ENCODE measurements at places on chromosomes 3 and 15.

- DNase-seq = peak; percentile 77
Observed at GRCh38 chr3:128153156-128154041, at the start of gene EEFSEC. EEFSEC (plus strand) TSS chr3:128153481; CDS start chr3:128153508, 27 bp downstream.

DNA sequence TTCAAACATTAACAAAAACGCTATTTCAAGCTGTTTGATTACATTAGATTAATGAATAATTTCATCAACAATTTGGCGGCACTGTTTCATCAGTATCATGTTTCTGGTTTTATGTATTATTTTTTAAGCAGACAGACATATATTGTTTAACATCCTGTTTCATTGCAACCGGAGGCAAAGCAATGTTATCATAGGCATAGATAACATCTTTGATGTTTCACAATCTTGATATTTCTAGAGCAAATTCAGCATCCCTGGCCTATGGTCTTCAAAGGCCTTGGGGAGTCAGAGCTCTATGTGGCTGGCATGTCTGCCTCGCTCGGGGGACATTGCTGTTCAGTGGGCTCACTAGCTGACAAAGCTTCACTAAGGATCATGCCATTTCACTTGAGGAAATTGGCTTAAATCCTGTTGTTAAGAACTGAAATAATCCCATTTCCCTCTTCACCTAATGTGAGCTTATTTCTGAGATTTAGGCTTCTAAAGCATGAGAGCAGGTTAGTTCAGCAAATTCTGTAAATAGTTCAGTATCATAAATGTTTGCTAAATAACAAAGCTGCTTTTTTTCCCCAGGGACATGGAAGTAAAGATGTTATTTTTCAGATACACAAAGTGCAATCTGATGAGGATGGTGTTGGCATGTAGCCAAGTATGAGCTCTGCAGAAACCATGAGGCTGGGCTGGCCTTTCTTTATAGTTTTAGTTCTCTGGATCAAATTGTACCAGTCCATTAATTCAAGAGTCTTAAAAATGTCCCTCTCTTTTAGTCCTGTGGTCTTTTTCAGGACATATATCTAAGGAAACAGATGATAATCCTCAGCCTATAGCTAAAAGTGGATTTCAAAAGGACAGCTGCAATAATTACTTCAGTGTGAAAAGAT is 941.4 kb downstream of the PLOD2 start:
- no peak for DNase-seq

- DNase-seq = no peak
Observed at GRCh38 chr3:4986175-4986781, 7.0 kb downstream of the BHLHE40 start.

DNA sequence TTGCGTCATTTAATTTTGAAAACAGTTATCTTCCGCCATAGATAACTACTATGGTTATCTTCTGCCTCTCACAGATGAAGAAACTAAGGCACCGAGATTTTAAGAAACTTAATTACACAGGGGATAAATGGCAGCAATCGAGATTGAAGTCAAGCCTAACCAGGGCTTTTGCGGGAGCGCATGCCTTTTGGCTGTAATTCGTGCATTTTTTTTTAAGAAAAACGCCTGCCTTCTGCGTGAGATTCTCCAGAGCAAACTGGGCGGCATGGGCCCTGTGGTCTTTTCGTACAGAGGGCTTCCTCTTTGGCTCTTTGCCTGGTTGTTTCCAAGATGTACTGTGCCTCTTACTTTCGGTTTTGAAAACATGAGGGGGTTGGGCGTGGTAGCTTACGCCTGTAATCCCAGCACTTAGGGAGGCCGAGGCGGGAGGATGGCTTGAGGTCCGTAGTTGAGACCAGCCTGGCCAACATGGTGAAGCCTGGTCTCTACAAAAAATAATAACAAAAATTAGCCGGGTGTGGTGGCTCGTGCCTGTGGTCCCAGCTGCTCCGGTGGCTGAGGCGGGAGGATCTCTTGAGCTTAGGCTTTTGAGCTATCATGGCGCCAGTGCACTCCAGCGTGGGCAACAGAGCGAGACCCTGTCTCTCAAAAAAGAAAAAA is 1.2 kb downstream of the B2M start:
- peak; percentile 27 for DNase-seq

DNA sequence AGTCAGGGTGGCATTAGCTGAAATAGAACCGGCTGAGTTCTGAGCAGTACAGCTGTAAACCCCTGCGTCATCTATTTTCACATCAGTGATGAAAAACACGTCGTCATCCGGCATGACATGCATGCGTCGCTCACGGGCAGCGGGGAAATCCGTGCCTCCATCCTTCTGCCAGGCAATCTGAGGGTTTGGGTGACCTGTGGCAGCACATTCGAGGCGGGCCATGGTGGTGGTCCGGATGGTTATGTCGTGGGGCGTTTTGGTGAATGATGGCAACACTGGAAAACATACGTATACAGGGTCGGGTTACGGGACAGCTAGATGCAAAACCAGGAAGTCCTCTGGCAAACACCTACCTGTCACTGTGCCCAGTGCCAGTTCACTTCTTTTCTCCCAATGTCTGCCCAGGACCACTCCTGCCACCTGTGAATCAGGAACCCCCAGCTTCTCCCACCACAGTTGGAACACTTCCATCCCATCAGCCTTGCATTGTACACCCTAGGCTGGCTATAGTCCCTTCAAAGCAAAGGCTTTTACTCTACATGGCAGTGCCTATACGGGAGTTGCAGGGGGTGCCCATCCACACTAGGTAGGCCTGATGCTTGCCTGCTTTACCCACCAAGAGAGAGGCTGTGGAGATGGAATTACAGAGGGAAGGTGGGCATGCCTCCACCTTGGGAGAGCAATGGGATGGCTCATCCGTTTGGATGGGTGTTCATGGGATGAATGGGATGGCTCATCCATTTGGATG is 116.7 kb downstream of the LRIG1 start:
- no peak for DNase-seq

GRCh38 chr3:43043071-43043766 is 62.7 kb downstream of the POMGNT2 start:
- DNase-seq = no peak

GRCh38 chr15:67463488-67463887 is 57.4 kb upstream of the C15orf61 start:
- no peak for DNase-seq

- DNase-seq = no peak
Observed at GRCh38 chr3:139608924-139609323, 68.8 kb downstream of the NMNAT3 start.

DNA sequence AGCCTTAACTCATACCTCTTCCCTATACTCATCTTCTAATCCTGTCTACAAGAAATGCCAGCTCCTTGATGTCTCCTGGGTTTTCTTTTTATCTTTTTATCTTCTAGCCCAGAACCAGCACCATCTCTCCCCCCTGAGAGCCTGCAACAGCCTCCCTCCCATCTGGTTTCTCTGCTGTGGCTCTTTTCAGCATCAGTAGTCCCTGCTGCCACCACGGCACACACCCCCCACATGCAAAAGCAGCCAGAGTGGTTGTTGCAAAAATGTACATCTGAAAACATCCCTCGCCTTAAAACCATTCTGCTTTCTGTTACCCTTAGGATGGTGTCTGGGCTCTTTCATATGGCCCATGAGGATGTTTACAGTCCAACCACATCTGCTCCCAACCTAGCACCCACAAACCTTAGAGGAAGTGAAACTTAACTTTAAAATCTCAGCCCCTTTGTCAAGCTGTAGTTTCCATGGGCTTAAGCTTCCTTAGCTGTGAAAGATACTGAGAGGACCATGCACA is 775 bp downstream of the TTC21A start:
- no peak for DNase-seq

- no peak for DNase-seq
Observed at GRCh38 chr3:27880969-27881892, 159.1 kb upstream of the EOMES start.

DNA sequence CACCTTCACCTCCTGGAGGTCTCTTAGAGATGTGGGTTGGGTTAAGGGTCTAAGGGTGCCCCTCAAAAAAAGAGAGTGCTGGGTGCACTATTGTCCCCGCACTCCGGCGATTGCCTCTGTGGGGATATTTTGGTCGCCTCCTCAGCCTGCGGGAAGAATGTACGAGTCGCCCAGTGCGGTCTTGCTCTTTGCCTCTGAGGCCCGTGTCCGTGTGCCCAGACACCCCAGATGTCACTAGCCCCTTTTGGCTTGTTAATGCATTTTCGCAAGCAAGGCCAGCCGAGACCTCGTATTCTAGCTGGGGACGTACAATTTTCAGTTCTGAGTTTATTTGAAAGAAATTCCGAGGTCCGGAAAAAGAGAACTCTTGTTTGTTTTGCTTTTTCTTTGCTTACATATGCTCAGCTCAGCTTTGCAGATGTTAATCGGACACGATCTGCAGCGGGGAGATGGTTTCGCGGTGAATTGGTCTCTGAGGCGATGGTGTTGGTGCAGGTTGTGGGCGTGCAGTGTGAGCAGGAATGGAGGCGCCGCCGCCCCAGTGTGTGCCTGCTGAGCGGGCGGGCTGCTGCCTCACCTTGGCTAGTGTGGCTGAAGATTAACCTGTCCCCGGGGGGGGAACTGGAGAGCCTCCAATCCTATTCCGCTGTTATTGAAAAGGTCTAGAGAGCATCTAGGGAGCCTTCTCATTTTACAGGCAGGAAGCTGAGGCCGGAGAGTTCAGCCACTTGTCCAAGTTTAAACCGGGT is 1.4 kb downstream of the ST6GAL1 start:
- peak; percentile 69 for DNase-seq

DNA sequence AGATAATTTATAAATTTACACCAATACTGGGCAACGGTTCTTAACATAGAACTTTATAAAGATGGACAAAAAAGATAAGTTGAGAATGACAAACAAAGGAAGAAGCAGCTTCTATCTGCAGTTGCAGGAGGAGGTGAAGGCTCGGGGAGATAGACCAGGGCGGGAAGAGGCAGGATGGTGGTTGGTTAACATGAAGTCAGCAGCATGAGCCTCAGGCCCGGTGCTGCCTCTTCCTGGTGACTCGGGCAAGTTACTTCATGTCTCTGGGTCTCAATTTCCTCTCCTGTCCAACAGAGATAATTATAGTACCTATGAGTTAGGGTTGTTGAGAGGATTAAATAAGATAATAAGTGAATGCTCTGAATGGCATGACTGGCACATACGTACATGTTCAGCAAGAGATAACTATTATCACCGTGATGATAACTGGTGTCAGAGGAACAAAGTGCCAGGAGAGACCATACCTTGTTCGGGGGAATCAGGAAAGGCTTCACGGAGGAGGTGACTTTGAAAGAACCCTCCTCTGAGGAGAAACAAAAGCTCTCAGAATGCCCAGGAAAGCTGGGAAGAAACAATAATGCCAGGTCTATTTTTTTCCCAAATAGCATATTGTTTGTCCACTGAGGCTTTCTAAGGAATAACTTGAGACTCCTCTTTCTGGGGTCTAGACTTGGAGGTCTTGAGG is 4.4 kb downstream of the PAK6 start:
- DNase-seq = no peak

- DNase-seq = no peak
Observed at GRCh38 chr15:22240403-22240802, 160.1 kb downstream of the OR4M2 start.

- DNase-seq = no peak
Observed at GRCh38 chr15:69380100-69380725, 33.9 kb upstream of the KIF23 start.

GRCh38 chr3:22284559-22284958 is 533.5 kb upstream of the ZNF385D start:
- DNase-seq = no peak

DNA sequence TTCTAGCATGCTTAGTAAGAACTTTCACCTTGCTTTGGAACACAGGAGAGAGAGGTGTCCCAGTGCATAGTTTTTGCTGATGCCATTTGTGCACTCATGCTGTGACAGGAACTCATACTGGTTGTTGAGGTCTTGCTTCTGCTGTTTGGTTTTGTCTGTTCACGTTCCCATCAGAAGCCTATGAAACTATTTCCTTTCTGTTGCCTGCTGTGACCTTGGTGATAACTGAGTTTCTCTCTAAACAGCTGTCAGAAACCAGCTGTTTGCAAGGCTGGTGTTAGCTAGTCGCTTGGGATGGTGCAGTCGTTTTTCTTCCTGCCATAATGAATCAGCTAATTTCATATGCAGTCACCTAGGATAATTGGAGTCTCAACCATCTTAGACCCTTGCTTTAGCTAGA is 724.1 kb downstream of the GRM7 start:
- DNase-seq = no peak

GRCh38 chr3:32076566-32076965 is 29.9 kb upstream of the GPD1L start:
- no peak for DNase-seq

DNA sequence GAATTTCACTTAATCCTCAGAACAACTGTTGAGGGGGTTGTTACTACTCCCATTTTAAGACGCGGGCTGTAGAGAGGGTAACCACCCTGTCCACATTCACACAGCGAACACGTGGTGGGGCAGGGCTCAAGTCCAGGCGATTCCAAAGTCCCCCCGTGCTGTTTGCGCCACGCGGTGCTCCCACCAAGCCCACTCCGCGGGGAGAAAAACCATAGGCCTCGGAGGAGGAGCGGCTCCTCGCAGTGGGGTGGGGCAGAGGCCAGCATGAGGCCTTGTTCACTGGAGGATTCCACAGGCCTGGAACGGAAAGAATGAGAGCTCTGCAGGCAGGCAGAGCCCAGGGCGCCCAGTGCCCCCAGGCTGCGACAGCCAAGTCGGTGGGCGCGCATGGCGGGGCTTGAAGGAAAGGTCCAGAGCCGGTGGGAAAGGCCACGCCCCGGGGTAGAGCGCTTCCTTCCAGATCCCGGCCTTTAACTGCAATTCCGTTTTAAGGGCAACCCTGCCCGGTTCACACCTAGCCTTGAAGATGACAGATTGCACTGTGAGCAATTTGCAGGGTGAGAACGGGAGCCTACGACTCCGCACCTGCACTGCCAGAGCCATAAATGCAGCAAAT is 161.8 kb upstream of the TBL1XR1 start:
- DNase-seq = peak; percentile 29

GRCh38 chr3:140540262-140540661 is 137.6 kb upstream of the TRIM42 start:
- no peak for DNase-seq

DNA sequence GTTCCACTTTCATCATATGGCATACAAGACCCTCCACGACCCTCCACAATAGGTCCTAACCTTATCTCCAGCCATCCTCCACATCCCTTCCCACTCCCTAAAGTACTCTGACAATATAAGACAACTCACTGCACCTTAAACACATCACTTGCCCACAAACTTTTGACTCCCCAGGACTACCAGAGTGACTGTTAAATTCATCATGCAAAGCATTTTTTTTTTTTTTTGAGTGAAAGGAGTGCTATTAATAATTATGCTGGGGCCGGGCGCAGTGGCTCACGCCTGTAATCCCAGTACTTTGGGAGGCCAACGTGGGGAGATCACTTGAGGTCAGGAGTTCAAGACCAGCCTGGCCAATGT is 55.8 kb downstream of the OSBPL10 start:
- no peak for DNase-seq

DNA sequence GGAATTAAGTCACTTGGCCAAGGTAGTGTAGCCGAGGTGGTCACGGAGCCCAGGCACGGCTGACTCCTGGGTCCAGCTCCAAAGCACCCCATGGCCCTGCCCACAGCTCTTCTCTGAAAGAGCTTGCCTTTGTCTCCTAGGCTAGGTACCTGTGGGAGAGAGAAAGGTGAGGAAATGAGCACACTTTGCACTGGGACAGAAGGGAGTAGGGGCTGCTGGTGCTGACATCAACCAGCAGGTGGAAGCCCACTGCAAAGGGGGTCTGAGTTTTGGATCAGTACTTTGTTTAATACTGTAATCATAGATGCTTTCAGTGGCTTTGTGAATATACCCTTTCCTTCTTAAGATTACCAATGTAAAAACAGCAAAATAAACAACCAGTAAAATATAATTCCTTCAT is 128.3 kb upstream of the EIF1B start:
- DNase-seq = no peak
